GM12878 (cell line): ENCODE measurements at places on chromosomes 5 and 9.

GRCh38 chr9:136997830-136998234 lies 1.5 kb upstream of the CLIC3 start:
- DNase-seq, result no peak

- DNase-seq, result no peak
Measured at GRCh38 chr5:58980890-58981289, 398.0 kb downstream of the RAB3C start.

DNA sequence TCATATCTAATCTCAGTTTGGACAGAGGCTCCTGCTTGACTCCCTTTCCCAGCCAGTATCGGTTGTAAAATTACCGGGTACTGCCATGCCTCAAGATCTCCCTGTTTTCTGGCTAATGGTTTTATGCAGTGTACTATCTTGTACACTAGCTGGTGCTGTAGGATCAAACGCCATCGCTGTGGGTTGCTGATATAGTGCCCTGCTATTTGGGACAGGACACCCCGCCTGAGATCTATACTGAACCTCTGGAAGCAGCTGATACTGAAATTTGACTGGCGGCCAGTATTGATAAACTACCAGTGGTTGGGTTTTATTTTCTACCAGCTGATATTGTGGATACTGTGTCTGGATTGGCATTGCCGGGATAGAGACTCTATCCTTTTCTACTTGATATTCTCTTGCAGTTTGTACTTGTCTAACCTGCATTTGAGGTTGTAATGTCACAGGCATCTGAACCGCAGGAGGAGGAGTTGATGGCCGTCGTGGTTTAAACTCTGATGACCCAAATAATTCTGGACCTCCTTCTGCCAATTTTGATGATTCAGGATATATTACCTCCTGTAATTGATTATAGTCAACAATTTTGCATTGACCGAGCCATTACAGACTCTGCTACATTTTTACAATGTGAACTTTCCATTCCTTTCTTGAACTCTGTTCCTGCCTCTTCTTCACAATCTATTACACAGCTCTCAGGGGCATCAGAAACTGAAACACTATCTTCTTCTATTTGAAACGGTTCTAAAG lies 112.5 kb upstream of the LARP1 start:
- DNase-seq, result no peak

DNA sequence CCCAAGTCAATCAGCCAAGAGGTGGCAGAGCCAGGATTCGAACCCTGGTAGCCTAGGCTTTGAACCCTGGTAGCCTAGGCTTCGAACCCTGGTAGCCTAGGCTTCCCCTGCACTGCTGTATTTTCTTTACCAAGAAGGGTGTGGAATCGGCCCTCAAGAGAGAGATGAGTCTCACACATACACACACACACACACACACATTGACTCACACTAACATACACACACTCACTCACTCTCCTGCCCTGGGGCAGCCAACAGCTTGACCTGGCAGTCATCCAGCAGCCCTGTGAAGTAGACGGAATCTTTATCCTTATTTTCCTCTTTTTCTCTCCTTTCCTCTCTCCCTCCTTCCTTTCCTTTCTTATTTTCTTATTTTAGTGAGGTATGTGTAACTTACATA lies 55.4 kb upstream of the RPL26L1 start:
- no peak for DNase-seq

DNA sequence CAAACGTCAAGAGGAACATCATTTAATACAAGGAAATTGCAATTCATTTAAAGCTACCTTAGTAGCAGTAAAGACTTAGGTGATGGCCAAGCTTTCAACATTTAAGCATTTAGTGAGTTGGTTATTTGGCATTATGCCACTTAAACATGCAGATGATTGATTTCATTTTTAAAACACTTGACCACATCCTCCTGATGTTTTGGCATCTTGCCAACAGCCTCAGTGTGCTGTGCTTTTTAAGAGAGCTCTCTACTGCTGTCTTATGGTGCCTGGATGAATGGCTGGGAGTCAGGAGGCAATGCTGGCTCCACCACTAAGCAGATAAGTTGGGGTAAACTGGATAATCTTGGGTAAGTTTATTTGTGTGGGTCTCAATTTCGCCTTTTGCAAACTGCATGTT lies 364.5 kb downstream of the MAN2A1 start:
- DNase-seq, result peak; percentile 12

GRCh38 chr5:169413416-169413815 lies 112.5 kb upstream of the SLIT3 start:
- no peak for DNase-seq

- DNase-seq, result no peak
Measured at GRCh38 chr5:37206736-37207135, 42.4 kb downstream of the CPLANE1 start.

- DNase-seq, result no peak
Measured at GRCh38 chr5:126973193-126973592, 57.2 kb downstream of the MARCHF3 start.

GRCh38 chr5:132812123-132812765 lies 858 bp upstream of the SOWAHA start:
- DNase-seq, result no peak

DNA sequence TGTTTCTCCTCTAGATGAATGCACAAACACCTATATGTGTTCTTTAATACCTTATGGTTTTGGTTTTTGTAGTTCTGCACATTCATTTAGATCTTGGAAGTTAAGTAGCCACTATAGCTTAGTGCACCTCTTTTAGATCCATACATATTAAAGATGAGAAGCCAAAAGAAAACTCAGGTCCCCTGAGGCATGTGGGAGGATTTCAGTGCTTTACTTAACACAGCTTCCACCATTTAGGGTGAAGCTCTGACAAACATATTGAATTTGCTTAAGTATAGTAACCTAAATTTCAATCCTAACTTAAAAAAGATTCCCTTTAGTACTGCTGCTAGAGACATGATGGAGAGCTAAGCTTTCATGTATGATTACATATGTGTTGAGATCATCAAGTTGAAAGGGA lies 25.6 kb upstream of the RICTOR start:
- no peak for DNase-seq

DNA sequence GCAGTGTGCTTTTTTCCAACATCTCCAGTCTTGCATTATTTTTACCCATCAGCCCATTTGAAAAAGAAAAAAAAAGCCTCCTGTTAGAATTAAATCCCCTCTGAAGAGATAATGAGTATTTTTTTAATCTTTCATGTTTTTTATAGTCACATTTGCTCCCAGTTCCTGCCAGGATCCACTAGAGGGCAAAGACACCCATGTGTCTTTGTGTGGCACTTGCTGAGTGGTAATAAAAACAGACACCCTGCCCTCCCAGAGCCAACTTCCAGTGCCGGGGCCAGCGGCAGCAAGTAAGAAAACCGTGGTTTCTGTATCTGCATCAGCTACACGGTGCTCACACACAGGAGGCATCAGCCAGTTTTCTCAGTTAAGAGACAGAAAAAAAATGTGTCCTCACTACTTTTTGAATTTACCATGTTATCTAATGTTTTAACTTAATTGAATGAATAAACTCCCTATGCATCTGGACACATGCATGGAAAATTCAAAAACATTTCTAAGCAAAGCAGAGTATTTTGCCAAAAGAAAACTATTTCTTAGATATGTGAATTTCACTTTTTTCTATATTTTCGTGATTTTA lies 70.2 kb upstream of the PLEKHG4B start:
- no peak for DNase-seq

DNA sequence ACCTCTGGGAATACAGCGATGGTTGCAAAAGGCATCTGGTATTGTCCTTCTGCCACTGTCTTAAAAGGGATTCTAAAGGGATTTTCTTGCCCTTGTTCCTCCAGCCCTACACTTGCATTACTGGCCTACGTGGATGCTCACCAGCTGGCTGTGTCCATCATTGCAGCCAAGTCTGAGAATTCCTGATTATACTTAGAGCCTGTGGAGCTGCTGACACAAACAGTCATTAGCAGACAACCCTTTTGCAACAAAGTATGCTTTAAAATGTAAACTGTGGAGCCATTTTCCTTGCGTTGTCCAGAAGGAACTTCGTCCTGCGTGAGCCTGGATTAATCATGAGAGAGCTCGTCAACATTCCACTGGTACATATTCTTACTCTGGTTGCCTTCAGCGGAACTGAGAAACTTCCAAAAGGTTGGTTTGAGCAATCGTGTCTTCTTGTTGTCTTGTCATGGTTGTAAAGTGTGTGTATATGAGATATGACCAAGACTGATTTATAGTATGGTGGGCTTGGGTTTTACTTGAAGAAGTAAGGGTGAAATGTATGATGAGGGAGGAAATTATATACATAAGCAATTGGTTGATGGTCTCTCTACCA lies at the start of gene MUSK:
Gene MUSK (plus strand): TSS at position 222 of the 598 bp plus-strand sequence. CDS start 114 bp downstream, at position 336.
- no peak for DNase-seq

DNA sequence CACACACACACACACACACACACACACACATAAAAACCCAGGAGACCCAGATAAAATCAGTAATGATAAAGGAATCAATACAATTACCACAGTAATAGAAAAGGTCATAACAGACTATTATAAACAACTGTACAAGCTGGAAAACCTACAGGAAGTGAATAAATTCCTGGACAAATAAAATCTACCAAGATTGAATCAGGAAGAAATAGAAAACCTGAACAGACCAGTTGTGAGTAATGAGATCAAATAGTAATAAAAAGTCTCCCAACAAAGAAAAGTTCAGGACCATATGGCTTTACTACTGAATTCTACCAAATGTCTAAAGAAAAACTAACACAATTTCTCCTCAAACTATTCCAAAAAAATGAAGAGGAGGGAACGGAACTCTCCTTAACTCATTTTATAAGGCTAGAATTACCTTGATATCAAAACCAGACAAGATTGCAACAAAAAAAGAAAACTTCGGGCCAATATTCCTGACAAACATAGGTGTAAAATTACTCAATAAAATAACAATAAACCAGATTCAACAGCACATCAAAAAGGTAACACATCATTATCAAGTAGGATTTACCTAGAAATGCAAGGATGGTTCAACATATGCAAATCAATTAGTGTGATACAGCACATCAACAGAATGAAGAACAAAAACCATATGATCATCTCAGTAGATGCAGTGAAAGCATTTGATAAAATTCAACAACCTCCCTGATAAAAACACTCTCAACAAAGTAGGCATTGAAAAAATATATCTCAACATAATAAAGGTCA lies 325.2 kb upstream of the POU5F2 start:
- DNase-seq, result no peak
